NCI-H446 (cell line): ENCODE measurements at places on chromosomes 3 and 15.

GRCh38 chr3:16460273-16460672 is 53.2 kb downstream of the RFTN1 start:
- no peak for DNase-seq

GRCh38 chr3:142118911-142119310 is 30.4 kb downstream of the TFDP2 start:
- DNase-seq: no peak

DNA sequence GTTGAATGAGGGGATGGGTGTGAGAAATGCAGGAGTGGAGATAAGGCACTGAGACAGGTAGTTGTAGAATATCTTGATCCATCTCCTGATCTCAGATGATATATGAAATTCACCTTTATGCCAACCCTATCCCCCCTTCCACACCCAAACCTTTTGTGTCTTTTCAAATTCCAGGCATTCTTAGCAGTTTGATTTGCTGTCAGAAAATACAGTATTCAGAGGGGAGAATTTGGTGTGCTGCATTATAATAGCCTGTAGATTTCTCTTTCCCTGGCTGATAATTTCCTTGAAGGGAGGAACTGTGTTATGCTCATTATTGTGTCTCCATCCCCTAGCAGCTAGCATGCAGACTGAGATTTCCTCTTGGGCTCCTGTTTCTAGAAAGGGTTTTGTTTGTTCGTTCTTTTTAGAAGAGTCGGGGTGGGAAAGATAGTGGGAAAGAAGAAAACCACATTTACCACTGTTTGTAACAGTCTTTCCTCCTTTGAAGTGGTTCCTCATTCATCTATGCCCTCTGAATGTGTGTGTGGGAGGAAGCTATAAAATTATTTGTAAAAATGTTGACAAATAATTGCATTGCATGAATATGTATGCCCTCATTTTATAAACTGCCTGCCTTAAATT is 373.4 kb downstream of the DIPK2A start:
- DNase-seq: no peak

- peak; percentile 59 for DNase-seq
These were observed 8.0 kb upstream of the SEMA4B start for GRCh38 chr15:90192961-90193786.

GRCh38 chr15:43094416-43095030 is 11.3 kb downstream of the UBR1 start:
- no peak for DNase-seq

GRCh38 chr15:51801391-51801835 is 28.0 kb upstream of the TMOD3 start:
- peak; percentile 67 for DNase-seq

- DNase-seq: no peak
These were observed 130.5 kb upstream of the MCTP2 start for GRCh38 chr15:94100863-94101262.

DNA sequence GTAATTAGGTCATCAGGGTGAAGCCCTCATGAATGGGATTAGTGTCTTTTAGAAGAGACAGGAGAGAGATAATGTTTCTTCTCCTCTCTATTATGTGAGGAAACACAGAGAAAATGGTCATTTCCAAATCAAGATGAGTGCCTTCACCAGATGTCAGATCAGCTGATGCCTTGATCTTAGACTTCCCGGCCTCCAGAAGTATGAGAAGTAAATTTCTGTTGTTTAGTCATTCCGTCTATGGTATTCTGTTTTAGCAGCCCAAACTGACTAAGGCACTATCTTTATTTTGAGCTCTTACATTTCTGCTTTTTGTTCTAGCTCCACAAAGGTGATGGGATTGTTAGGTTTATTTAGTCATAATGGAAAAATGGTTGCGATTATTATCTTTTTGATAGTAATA is 273.2 kb upstream of the GADL1 start:
- DNase-seq: no peak

- DNase-seq: no peak
These were observed 148.4 kb downstream of the USP13 start for GRCh38 chr3:179801263-179801662.

GRCh38 chr3:133899311-133899710 is 3.6 kb upstream of the RAB6B start:
- no peak for DNase-seq

DNA sequence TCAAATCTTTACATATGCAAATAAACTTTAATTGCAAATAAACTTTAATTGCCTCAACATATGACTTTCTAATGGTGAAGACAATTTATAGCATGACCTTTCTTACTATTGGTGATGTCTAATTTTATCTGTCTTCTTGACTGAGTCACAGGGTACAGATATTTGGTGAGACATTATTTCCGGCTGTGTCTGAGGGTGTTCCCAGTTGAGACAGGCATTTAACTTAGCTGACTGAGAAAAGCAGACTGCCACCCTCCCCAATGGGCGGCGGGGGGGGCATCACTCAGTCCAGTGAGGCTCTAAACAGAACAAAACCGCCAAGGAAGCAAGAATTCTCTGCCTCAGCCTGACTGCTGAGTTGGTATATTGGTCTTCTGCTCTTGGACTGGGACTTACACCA is 160.0 kb downstream of the TBL1XR1 start:
- DNase-seq: no peak

DNA sequence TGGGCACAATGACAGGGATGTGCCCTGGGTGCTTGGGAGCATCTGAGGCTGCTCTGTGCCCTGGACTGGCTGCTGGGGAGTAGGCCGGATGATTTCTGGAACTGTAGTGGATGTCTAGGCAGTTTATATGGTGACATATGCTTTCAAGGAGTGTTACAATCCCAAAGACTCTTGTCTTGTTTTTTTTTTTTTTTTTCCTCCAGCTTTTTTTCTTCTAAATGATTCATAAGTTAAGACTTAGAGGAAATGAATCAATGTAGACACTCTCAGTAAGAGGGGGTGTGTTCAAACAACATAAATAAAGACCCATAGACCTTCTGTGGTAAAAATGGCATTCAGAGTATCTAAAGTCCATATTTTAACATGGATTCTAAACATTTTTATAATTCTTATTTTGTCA is 706.1 kb upstream of the GOLIM4 start:
- no peak for DNase-seq

GRCh38 chr15:47415539-47415971 is 301.8 kb upstream of the SEMA6D start:
- DNase-seq: no peak

DNA sequence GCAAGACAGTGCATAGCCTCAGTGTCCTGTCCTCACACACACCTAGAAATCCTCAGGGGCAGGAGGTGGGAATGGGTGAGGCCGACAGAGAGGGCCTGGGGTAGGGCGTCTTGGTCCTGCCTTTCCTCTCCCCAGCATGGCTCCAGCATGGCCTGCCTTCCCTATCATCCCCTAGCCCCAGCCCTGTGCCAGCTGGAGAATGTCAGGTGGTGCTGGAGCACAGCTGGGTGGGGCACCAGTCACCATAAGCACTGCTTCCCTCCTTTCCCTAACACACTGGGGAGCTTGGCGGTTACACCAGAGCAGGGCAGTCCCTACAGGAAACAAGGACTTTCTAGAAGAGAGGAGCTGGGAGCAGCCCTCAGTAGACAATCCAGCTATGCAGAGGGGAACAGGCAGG is 236.8 kb downstream of the KLF13 start:
- no peak for DNase-seq
